Ovary (tissue), 10 donors: ENCODE measurements at places on chromosomes 11 and 22. TPM values are rescaled to one million over a fixed set of nuclear protein-coding genes. Genes with fewer than 3 reads are reported as not detected.

Gene TRIM49
- total RNA-seq: not detected

Gene DKK3
- total RNA-seq: 35.5 TPM

DNA sequence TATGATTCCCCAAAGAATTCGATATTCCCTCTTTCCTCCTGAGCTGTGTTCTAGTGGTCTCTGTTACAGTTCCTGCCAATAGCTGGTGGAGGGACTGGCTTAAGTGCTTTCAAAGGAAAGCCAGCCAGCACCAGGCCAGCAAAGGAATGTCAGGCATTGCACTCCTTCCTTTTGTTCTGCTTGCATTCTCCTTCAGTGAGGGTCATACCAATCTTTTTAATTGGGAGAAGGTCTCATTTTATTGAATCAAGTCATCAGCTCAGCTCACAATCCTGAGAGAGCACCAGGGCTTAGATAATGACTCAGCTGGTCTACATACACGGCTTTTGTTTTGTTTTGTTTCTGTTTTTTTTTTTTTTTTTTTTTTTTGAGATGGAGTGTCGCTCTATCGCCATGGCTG, 222.9 kb downstream of the NAV2 start:
- peaks cover 16% of the 10 kb centered on the region for H3K4me1 ChIP-seq
- no peak overlapping the region for H3K27ac ChIP-seq
- no peak overlapping the region for H3K4me3 ChIP-seq
- no peaks in the 10 kb centered on the region for H3K27me3 ChIP-seq
- H3K36me3 ChIP-seq: no peaks in the 10 kb centered on the region
- DNase-seq: no peak

DNA sequence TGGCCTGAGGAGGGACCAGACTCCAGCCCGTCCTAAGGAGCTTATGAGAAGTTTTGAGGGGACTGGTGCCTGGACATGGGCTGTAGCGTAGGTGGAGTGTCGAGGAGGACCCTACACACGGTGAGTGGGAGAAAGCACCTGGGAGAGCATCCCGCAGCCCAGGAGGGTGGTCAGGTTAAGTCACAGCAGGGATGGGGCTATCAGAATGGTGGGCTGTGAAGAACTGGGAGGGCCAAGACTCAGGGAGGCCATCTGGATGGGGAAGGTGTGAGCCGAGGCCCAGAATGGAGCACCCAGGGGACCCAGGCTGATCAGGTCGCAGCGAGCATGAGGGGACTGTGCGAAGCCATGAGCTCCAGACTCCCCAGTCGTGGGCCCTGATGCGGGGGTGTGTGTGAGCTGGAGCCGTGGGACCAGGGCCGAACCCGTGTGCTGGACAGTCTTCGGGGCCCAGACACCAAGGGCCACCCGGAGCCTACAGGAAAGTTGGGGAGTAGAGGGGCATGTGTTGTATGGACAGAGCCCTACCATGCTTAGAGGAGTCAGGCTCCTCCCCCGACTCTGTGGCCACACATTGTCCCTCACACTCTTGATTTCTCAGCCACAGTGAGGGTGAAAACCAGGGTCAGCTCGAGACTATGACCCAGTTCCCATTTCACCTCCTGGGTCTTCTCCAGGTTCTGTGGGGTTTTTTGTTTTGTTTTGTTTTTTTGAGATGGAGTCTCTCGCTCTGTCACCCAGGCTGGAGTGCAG, 54.3 kb downstream of the BCR start:
- H3K4me1 ChIP-seq: peaks cover 9% of the 10 kb centered on the region
- no peak overlapping the region for H3K4me3 ChIP-seq
- H3K27me3 ChIP-seq: no peaks in the 10 kb centered on the region
- H3K36me3 ChIP-seq: no peaks in the 10 kb centered on the region
- H3K27ac ChIP-seq: no peak overlapping the region

DNA sequence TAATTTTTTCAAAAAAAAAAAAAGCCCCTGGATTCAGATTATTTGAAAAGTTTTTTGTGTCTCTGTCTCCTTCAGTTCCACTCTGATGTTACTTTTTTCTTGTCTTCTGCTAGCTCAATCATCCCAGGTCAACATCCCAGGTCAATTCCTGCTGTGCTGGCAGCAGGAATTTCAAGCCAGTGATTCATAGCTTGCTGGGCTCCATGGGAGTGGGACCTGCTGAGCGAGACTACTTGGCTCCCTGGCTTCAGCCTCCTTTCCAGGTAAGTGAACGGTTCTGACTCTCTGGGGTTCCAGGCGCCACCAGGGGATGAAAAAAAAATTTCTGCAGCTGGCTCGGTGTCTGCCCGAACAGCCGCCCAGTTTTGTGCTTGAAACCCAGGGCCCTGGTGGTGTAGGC, 31.4 kb downstream of the PLAAT5 start:
- H3K36me3 ChIP-seq: no peaks in the 10 kb centered on the region
- no peaks in the 10 kb centered on the region for H3K4me1 ChIP-seq
- H3K27ac ChIP-seq: no peak overlapping the region
- H3K4me3 ChIP-seq: no peak overlapping the region
